Activated B cell treated with CpG ODN at 0.5 μM for 24 hours (primary cell): ENCODE measurements at places on chromosomes 3 and 15.

DNA sequence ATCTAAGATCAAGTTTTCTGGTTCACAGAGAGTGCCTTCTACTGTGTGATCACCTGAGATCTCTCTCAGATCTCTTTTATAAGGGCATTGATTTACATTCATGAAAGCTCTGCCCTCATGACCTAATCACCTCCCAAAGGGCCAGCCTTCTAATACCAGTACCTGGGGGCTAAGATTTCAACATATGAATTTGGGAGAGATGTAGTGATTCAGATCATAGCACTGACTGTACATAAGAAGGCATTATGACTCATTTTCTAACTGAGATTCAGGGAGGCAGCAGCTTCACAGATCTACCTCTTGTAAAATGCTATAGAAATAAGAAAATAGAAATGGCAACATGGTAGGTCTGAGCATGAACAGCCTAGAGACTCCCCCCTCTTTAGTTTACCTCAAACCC, 39.6 kb downstream of the VGLL3 start:
- no peaks in the 10 kb centered on the region for H3K4me1 ChIP-seq
- H3K27ac ChIP-seq = no peak overlapping the region
- H3K36me3 ChIP-seq = no peaks in the 10 kb centered on the region
- DNase-seq = no peak
- H3K4me3 ChIP-seq = no peak overlapping the region

GRCh38 chr15:93948726-93949125, 282.6 kb upstream of the MCTP2 start:
- H3K4me1 ChIP-seq = no peaks in the 10 kb centered on the region
- no peak overlapping the region for H3K4me3 ChIP-seq
- no peak overlapping the region for H3K27ac ChIP-seq

- no peak overlapping the region for H3K4me3 ChIP-seq
- H3K36me3 ChIP-seq = no peaks in the 10 kb centered on the region
- H3K27me3 ChIP-seq = no peaks in the 10 kb centered on the region
- no peak overlapping the region for H3K27ac ChIP-seq
- DNase-seq = no peak
Observed at GRCh38 chr3:74651292-74651691, 36.8 kb upstream of the CNTN3 start.

- no peaks in the 10 kb centered on the region for H3K36me3 ChIP-seq
- no peak overlapping the region for H3K27ac ChIP-seq
- H3K4me1 ChIP-seq = no peaks in the 10 kb centered on the region
- no peak overlapping the region for H3K4me3 ChIP-seq
- DNase-seq = no peak
Observed at GRCh38 chr3:155604126-155604525, 140.7 kb downstream of the PLCH1 start.

- no peak for DNase-seq
- H3K27me3 ChIP-seq = no peaks in the 10 kb centered on the region
- peaks cover 30% of the 10 kb centered on the region for H3K36me3 ChIP-seq
- no peak overlapping the region for H3K27ac ChIP-seq
- H3K4me1 ChIP-seq = peaks cover 22% of the 10 kb centered on the region
Observed at GRCh38 chr3:17709236-17709810, 33.1 kb downstream of the TBC1D5 start.

DNA sequence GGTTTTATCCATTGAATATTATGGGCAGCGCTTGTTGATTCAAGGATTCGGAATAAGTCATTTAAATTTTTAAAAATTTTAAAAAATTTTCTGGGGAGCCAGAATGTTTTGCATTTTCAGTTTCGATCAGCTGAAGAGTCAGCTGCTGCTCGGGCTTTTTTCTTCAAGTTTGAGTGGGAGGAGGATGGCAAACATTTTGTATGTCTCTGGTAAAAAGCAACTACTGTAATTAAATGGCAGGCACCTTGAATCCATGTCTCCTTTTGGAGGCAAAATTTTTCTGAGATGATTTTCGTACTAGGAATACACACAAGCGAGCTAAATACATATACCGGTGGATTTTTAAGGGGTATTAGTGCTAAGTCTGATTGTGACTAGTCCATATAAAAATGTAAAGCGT, 612 bp downstream of the C3orf38 start:
- H3K4me1 ChIP-seq = peaks cover 40% of the 10 kb centered on the region
- H3K36me3 ChIP-seq = peaks cover 26% of the 10 kb centered on the region
- H3K27ac ChIP-seq = peak overlapping the region; percentile 97

DNA sequence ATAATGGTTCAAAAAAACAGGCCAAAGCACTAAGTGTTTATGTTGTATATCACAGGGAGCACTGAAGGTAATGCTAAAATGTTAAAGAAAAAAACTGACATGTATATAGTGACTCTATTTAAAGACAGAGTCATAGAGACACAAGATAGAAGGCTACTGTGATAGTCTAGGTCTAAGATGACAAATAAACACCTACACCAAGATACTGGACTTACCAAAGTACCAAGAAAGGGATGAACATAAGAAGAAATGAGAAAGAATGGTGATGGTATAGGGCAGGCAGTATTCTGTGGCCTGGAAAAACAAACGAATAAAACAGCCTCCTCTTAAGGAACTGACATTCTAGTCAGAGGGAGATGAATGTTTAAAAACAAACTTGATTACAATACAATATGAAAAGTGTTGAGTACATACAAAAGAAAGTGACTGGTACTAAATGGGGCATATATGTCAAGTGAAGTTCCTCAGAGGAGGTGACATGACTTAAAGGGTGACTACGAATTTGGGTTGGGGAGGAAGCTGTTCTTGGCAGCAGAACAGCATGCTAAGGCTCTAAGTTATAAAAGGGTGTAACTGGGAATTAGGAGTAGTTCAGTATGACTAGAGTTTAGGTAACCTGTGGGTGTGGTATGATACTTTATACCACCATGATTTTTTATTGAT, 5.9 kb downstream of the ABHD10 start:
- no peaks in the 10 kb centered on the region for H3K27me3 ChIP-seq
- peaks cover 57% of the 10 kb centered on the region for H3K36me3 ChIP-seq
- DNase-seq = no peak
- H3K27ac ChIP-seq = no peak overlapping the region
- peaks cover 51% of the 10 kb centered on the region for H3K4me1 ChIP-seq

GRCh38 chr3:185330644-185331043, 32.3 kb upstream of the MAP3K13 start:
- H3K27me3 ChIP-seq = no peaks in the 10 kb centered on the region
- H3K36me3 ChIP-seq = no peaks in the 10 kb centered on the region
- peaks cover 10% of the 10 kb centered on the region for H3K4me1 ChIP-seq
- DNase-seq = no peak
- H3K27ac ChIP-seq = no peak overlapping the region

DNA sequence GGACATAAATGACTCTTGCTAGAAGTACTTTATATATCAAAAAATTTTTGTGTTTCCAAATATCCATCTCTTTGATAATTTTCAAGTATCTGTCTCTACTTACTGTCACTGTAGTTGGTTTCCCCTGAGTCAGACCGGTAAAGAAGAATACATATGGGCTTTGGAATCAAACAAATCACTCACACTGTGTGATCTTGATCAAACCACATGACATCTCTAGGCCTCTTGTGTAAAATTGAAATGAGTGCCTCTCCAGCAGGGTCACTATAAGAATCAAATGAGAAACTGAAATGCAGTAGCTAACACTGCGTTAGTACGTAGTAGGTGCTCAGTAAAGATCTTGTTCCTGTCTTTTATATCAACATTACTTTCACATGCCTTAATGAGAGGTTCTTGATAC, 314.6 kb upstream of the STT3B start:
- H3K4me3 ChIP-seq = no peak overlapping the region
- peaks cover 34% of the 10 kb centered on the region for H3K4me1 ChIP-seq
- no peaks in the 10 kb centered on the region for H3K27me3 ChIP-seq
- H3K36me3 ChIP-seq = no peaks in the 10 kb centered on the region
- no peak for DNase-seq

DNA sequence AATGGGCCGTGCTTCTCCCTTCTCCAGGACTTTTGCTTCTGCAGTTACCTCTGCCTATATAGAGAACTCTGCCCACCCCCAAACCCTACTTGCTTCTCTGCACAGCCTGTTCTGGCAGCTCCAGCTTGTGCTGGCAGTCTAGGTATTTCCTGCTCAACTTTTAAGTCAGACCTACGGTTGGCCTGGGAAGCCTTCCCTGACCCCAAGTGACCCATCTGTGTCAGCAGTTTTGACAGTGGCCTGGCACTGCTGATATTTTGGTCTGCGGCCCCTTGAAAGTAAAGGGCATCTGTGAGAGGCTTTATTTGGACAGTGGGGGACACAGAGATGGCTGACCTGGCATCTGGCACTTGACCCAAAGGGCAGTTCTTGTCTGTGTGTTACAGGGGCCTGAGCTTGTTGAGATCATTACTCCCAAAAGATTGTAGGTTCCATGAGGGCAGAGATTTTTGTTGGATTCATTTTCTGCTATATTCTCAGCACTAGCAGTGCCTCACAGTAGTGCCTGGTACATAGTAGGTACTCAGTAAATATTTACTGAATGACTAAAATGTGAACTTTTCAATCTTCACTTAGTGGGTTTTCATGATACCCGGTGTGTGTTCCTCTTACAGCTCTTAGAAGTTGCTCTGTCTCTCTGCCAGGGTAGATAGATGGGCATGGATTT, 55.2 kb upstream of the TRAK1 start:
- H3K4me3 ChIP-seq = peak overlapping the region; percentile 55
- no peaks in the 10 kb centered on the region for H3K27me3 ChIP-seq
- H3K4me1 ChIP-seq = peaks cover 87% of the 10 kb centered on the region
- no peak for DNase-seq
- peak overlapping the region; percentile 86 for H3K27ac ChIP-seq

DNA sequence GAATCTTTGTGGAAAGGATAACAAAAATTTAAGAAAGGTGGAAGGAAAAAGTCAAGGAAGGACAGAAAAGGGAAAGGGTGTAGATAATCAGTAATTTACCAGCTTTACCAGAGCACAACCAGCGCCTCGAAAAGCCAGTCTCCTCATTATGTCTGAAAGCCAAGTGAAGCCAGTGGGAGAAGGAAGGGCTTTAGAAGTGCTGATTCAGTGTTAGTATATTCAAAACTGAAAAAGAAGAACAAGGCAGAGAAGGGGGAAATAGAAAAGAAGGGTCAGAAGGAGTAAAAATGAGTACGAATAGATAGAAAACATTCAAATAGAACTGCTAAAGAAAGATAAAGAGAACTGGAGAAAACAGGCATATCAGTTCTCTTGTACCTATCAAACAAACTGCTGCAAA, 4.1 kb downstream of the PBRM1 start:
- no peak for DNase-seq
- peaks cover 42% of the 10 kb centered on the region for H3K4me1 ChIP-seq
- no peaks in the 10 kb centered on the region for H3K27me3 ChIP-seq
- H3K4me3 ChIP-seq = peak overlapping the region; percentile 22

DNA sequence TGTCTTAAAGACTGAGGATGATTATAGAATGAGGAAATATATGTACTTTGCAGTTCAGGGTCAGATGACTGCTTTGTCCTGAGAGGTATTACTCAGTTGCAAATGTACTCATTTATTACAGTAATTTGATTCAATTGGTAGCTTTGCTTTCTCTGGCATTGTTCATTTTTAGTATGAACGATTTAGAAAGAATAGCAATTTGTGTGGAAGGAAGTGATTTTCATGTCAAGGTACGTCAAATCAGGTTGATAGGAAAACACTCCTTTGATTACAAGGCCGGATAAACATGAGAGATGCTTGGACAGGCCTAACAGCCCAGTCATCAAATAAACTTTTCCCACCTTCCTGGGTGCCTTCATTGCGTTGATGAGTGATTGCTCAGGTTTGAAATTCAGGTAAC, 53.8 kb downstream of the UNC13C start:
- DNase-seq = no peak
- H3K36me3 ChIP-seq = no peaks in the 10 kb centered on the region
- no peak overlapping the region for H3K27ac ChIP-seq
- no peak overlapping the region for H3K4me3 ChIP-seq

- no peaks in the 10 kb centered on the region for H3K36me3 ChIP-seq
- peaks cover 2% of the 10 kb centered on the region for H3K4me1 ChIP-seq
- no peak overlapping the region for H3K27ac ChIP-seq
- DNase-seq = no peak
- H3K4me3 ChIP-seq = no peak overlapping the region
- H3K27me3 ChIP-seq = peaks cover 8% of the 10 kb centered on the region
Observed at GRCh38 chr3:172125053-172125452, 85.7 kb downstream of the FNDC3B start.

DNA sequence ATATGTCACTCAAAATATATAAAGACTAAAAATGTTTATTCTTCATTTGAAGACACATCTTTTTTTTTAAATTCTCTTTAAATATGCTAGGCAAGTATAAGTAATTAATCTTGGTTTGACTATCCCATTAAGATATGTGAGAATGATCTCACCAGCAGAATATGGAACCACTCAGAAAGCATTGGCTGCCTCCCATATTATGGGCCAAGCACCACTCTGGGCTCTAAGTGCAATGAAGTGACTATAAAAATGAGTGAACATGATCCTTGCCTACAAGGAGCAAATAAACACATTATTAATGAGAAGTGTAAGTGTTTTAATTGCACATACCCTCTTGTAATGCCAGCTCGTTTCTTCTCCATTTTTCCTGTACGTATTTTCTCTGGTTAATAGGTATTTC, 328.5 kb downstream of the NAALADL2 start:
- no peak overlapping the region for H3K27ac ChIP-seq
- no peaks in the 10 kb centered on the region for H3K27me3 ChIP-seq

- no peak overlapping the region for H3K27ac ChIP-seq
- H3K4me3 ChIP-seq = no peak overlapping the region
- H3K36me3 ChIP-seq = peaks cover 7% of the 10 kb centered on the region
Observed at GRCh38 chr3:108430540-108430939, 79.9 kb downstream of the MYH15 start.

DNA sequence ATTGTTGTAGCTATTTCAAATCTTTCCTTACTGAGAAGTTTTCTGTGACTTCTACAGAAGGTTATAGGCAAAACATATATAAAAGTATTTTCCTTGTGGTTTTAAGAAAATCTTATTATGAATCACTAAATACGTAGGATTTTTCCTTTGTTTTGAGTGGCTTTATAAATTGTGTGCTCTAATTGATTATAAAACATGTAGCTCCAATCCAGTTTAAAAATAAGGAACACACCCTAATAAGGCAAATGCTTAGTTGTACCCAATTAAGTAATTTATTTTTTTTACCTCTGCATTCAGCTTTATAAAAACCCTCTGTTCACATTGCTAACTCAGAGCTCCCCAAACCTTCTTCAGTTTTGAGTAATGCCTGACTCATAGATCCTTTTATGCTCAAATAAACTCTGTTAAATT, 408.0 kb downstream of the NAALADL2 start:
- DNase-seq = no peak
- H3K36me3 ChIP-seq = no peaks in the 10 kb centered on the region
- no peaks in the 10 kb centered on the region for H3K4me1 ChIP-seq
- H3K27ac ChIP-seq = no peak overlapping the region
- no peaks in the 10 kb centered on the region for H3K27me3 ChIP-seq

DNA sequence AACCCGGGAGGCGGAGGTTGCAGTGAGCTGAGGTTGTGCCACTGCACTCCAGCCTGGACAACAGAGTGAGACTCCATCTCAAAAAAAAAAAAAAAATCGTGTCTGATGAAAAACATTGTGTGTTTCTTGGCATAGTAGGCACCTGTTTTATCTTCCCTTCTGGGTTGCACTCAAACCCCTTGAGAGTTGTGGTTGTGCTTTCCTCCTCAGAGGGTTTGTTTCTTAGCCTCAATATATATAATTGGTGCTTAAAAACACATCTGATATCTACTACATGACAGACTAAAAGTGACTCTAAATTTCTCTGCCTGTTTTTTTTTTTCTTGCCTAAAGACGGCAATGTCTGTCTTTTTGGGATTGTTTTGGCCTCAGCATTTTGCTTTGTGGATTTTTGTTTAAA, 7.6 kb downstream of the NR1D2 start:
- peak overlapping the region; percentile 78 for H3K27ac ChIP-seq
- peaks cover 68% of the 10 kb centered on the region for H3K4me1 ChIP-seq
- no peak for DNase-seq
- peak overlapping the region; percentile 69 for H3K4me3 ChIP-seq

- H3K4me1 ChIP-seq = no peaks in the 10 kb centered on the region
- DNase-seq = no peak
- H3K27me3 ChIP-seq = peaks cover 7% of the 10 kb centered on the region
- H3K4me3 ChIP-seq = no peak overlapping the region
Observed at GRCh38 chr3:22585504-22585903, 617.6 kb upstream of the UBE2E2 start.
